ENCODE measurements at places on chromosomes 2 and 18.

DNA sequence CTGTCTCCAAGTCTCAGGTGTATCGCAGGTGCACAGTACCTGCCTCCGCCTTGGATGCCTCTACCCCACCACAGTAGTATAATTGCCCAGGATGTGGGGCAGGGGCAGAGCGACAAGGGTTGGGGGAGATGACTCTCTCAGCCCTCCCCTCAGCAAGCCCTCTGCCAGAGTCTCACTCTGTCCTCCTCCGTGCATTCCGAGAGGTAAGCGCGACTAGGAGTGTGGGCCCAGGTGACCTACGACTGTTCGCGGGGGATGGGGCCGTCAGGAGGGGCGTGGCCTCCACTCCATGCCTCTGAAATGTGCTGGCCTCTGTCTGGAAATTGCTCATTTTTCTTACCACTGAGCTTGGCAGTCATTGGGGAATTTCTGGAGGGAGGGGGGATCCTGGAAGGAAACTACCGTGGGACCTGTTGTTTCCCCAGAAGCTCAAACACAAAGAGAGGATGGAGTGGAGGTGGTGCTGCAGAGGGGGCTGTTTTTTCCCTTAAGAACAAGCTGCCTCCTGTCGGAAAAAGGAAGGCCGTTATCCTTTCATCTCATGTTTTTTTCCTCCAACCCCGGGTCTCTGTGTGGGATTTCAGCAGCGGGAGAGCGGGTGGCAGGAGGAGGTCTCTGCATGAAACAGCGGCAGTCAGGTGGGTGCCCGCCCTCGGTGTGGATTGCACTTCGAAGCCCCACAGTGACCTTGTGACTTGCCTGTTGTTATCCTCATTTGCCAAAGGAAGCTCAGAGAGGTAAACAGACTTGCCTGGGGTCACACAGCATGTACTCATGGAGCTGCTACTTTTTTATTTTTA, 13.0 kb upstream of the RALB start:
- DNase-seq, result no peak

- no peak for DNase-seq
Measured at GRCh38 chr2:121884078-121884477, 128.6 kb downstream of the TSN start.

DNA sequence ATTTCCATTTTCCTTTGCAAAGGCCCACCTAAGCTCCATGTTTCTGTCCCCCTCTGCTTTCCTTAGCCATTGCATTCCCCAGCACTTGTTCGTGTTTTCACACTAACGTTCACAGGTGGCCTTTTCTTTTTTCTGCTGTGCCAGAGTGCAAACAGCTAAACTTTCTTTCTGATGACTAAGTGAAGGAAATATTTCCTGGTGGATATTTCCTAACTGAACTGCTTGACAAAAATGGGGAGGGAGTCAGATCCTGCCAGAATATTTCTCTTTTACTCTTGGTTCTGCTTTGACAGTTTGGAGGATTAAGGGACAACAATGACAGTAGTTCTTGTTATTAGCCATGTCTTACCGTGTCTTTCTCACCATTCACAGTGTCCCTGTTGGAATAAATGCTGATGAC, 344.0 kb downstream of the ARHGAP15 start:
- no peak for DNase-seq

DNA sequence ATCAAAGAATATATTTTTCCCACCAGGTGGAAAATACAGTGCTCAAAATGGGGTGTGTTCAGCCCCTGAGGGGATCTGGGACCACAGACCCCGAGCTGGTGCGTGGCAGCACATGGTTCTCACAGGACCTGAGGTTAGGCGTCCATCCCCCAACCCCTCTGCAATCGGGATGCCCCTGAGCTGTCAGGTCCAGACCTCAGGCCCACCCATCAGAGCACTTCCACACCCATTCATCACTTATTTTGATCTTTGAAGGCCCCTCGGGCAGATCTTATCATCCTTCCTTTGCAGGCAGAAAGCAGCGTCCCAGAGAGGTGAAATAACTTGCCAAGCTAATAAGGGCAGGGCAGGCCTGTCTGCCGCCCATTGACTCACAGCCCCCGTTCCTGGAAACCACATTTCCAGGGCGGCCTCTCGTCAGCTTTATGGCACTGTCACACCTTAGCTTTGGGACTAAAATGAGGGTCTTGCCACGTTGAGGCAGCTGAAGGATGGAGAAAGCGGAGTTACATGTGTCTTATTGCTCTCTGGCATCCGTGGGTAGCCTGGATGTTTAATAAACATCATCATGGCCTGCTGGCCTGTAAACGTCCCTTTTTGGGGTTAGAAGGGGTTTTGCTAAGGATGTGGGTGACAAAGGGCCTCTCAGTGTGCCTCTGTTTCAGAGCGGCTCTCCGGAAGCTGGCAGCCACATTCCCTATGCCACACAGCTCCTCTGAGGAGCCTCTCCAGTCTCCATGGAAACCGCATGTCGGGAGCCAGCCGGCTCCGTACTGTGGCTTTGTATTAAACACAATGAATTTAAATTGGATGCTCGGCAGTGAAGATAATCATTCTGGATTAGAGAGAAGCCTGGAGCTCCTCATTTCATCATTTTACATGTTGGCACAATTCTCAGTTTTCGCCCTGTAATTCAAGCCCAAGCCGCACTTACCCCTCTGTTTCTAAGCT, 58.3 kb upstream of the MAPRE3 start:
- DNase-seq, result no peak

DNA sequence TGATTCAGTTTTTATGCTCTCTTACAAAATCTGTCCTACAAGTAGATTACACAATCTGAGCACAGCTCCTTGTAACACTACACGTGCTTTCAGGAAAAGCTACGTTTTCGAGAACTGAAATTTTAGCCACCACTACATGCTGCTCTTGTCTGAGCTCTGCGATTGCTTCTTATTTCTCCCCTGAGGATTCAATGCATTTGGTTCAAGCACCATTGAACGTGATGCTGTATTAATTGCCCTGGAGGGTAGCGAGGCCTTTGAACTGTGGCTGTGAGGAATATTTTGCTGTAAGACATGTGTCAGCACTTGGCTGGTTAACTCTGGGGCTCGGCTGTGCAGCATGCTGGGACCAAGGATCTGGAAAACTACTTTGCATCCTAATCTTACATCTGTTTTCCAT, 405.8 kb downstream of the EPHA4 start:
- DNase-seq, result no peak

DNA sequence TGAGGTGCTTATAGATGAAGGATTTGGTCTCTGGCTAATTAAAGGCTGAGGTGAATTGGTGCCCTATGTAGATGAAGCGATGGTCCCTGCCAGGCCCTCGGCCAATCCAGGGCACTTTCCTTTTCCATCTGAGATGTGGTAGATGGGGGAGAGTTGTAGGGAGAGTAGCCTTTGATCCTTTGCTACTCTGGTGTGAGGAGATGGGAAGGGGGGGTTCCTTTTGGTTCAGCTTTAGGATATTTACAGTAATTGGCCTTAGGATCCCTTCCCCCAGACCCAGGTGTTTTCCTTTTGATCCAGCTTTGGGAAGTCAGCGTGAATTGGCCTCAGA, 5.4 kb upstream of the ZC3H8 start:
- DNase-seq, result no peak

- DNase-seq, result no peak
Measured at GRCh38 chr2:119180892-119181291, 22.3 kb upstream of the C1QL2 start.

- no peak for DNase-seq
Measured at GRCh38 chr2:214503568-214503967, 92.7 kb downstream of the VWC2L start.

DNA sequence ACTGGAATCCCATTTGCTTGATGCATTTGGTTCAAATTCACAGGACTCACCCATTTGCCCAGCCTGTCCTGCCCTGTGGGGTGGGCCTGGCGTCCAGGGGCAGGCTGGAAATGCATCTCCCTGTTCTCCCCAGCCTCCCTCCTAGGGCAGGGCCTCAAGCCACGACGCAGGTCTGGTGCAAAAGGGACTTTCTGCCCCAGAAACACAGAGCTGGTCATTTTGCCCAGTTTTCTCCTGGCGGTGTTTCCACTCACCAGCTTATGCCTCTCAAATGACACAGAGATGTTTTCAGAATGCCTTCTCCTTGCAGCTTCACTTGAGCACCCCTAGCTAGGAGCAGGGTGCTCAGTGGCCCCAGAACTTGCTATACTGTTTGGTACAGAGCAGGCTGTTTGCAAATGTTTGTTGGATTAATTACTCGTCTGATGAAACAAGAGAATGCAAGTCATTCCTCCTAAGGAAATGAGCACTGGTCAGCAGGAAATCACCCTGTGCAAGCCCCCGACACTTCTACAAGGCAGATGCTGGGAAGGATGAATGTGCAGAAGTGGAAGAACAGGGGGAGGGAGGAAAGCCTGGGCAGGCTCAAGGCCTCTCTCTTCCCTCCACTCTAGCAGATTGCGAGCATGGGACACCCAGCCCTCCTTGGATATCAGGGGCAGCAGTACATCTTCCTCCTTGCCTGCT, 164.3 kb upstream of the APCDD1 start:
- no peak for DNase-seq

DNA sequence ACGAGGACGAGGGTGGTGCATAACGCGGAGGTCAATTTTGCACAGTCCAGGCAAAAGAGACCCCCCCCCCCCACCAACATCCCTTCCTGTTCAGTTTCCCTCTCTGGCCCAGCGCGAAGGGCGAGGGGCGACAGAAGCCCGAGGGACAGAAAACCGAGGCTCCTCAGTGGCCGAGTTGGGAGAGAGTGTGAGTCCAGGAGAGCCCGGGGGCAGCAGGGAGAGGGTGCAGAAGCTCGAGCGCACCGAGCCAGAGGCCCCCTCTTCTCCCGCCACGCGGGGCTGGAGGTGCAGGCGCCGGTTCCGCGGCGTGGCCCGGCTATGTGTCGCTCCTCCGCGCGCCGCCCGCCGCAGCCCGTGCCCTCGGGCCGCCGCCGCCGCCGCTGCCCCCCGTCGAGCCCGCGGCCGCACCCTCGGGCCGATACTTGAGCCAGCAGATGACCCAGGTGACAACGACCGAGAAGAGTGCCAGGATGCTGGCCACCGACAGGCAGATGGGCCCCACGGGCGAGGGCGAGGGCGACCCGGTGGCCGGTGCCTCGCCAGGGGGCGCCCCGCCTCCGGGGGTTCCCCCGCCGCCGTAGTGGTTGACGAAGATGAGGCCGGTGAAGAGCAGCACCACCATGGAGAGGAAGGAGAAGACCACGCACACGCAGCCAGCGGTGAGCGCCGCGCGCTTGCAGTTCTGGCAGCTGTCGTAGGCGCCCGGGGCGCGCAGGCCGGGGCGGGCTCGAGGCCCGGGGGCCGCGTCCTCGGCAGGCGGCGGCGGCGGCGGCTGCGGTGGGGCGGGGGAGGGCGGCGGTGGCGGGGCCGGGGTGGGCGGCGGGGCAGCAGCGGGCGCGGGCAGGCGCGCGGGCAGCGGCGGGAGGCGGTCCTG, 20.2 kb upstream of the PAX3 start:
- peak; percentile 28 for DNase-seq

DNA sequence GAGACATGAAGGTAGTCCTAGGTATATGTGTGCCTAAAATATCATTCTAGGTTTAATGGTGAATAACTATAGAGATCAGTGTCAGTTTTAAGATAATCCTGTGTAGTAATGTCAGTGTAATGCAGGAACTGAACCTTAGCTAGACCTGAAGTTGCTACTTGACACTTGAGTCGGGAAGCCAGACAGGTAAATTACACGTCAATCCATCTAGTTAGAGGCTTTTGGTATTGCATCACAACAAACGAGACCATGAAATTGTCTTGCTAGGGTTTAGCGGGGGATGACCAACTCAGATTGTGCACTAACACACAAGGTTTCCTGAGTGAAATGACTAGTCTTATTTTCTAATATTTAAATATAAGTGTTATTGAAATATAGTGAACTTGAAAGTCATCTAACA, 2.0 kb downstream of the YPEL5 start:
- no peak for DNase-seq

DNA sequence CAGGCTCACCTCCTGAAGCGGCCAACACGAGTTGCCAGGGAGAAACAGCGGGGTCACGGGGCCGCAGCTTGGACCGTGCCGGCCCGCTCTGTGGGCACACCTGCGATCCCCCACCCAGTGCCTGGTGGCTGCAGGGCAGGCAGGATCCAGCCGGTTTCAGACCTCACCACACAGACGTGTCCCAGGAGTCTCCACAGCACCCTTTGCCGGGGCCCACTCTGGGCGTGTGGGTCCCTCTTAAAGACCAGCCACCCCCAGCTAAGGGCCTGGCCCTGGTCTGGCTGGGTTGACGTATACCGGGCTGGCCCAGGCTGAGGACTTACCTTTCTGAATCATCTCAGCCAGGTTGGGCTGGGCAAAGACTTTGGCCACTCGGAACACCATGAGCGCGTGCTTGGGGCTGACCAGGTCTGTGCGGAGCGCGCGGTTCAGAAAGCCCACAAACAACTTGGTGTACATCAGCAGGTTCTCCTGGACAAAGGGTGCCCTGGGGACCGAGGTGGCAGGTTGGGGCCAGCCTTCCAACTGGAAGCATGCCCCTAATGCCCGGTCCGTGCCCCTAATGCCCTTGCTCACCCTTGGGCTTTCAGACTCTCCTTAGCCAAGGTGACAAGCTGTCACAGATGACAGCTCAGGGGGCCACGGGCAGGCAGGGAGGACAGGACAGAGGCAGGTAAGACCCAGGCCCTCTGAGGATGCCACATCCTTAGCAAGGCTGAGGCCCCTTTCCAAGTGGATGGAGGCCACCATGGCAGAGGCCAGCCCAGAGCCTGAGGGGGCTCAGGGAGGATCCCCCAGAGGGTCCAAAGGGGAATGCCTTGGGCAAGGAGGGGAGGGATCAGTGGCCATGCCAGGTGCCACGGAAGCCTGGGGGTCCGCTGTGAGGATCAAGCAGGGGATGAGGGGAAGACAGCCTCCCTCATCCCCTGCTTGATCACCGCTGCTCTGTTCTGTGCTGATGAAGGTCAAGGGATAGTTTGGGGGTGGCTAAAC, 10.2 kb upstream of the CCDC74B start:
- no peak for DNase-seq

- DNase-seq, result no peak
Measured at GRCh38 chr2:101124643-101125366, 26.4 kb downstream of the TBC1D8 start.

Data from T47D (cell line).